ENCODE measurements at places on chromosomes 11 and 22.

- no peak for DNase-seq
These were observed 27.2 kb upstream of the SYT7 start for GRCh38 chr11:61607920-61608599.

DNA sequence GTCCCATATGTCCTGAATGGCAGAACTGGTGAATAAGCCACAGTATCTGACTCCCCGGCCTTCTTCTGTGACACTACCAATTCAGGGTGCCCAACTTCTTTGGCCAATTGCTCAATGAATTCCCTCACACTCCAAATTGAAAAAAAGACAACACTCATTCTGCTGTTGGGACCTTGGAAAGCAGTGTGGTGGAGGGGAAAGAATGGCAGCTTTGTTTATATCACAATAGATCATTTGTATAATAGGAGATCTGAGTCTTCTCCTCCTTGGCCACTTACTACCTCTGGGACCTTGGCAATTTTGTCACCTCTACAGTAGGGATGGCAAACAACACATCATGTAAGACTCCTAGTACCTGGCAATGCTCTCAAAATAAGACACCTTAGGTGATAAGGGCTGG, 64.6 kb downstream of the OPCML start:
- no peak for DNase-seq

GRCh38 chr11:90556606-90557005, 333.8 kb upstream of the CHORDC1 start:
- no peak for DNase-seq

DNA sequence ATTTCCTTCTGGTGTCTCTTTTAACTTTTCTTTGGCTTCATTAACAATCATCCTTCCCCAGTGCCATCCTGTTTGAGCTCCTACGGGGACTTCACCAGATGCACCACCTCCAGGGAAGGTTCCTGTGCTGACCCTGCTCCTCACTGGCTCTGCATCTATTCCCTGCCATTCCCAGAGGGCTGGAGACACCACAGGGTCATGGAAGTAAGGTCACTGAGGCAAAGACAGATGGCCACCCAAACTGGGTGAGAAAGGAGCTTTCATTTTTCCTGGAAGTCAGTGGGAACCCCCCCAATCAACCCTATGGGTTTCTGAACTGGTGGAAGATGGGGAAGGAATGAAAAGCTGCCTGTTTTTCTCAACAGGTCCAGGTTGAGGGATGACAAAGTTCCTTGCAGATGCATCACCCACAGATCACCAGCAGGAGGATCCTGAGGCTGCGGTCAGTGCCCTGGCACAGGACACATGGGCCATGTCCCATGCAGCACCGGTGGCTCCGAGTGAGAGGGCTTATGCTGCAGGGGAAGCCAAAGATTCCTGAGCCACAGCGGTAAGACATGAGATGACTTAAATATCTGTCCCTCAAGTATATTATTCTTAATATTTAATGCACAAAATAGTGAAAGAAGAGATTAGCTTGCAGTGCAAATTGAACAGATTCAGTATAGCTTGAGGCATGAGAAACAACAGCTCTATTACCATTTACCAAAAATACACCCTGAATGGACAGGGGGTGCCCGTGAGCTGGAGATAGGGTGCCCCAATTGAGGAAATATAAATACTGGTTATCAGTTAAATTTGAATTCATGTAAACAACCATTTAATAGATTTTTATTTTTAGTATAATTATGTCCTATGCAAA, 73.0 kb upstream of the VPREB1 start:
- no peak for DNase-seq
